ENCODE measurements at places on chromosomes 16 and 17. TPM values are rescaled to one million over a fixed set of nuclear protein-coding genes. Genes with fewer than 3 reads are reported as not detected.

The HOXB9 gene
- not detected for total RNA-seq

The ATXN2L gene
- total RNA-seq, result 37.2 TPM

The RAB34 gene
- total RNA-seq, result 307 TPM

The TRIM37 gene
- total RNA-seq, result 25.2 TPM

The KRT14 gene
- not detected for total RNA-seq

The TNK1 gene
- 2.7 TPM for total RNA-seq

The CCL16 gene
- not detected for total RNA-seq

The GLIS2 gene
- 2.9 TPM for total RNA-seq

The CCL4 gene
- total RNA-seq, result not detected

The KRTAP4-1 gene
- not detected for total RNA-seq

The ABCA10 gene
- total RNA-seq, result 0.11 TPM

The TBC1D3D gene
- not detected for total RNA-seq

The HOXB5 gene
- total RNA-seq, result not detected

The PIRT gene
- total RNA-seq, result not detected

The USP6 gene
- total RNA-seq, result not detected

The NPIPA8 gene
- total RNA-seq, result 12.6 TPM

The PABPN1L gene
- not detected for total RNA-seq

The GPS1 gene
- total RNA-seq, result 138 TPM

The TBX6 gene
- 0.11 TPM for total RNA-seq

The ABI3 gene
- total RNA-seq, result not detected

The EFCAB5 gene
- total RNA-seq, result not detected

The CDH5 gene
- total RNA-seq, result not detected

The SCGB1C2 gene
- not detected for total RNA-seq

The BRD7 gene
- 34.5 TPM for total RNA-seq

The IL17C gene
- total RNA-seq, result not detected

The FBXL19 gene
- total RNA-seq, result 18.2 TPM

The SNAI3 gene
- total RNA-seq, result not detected

The PLLP gene
- total RNA-seq, result not detected

The EXOSC6 gene
- total RNA-seq, result 33.6 TPM

The SLC22A31 gene
- total RNA-seq, result not detected

The CCDC47 gene
- 74.2 TPM for total RNA-seq

The MEOX1 gene
- not detected for total RNA-seq

The CACNG3 gene
- total RNA-seq, result not detected

The CRHR1 gene
- total RNA-seq, result not detected

The IGFALS gene
- not detected for total RNA-seq

The CLEC18B gene
- total RNA-seq, result 0.22 TPM

The TP53TG3F gene
- total RNA-seq, result not detected

The C17orf75 gene
- 11.1 TPM for total RNA-seq

The CACNG5 gene
- not detected for total RNA-seq

The CD300A gene
- total RNA-seq, result not detected

The RNU2-1 gene
- not detected for total RNA-seq

The OR1A1 gene
- not detected for total RNA-seq

The MYH8 gene
- total RNA-seq, result not detected

The DNASE1 gene
- 4.3 TPM for total RNA-seq

The ALG1 gene
- total RNA-seq, result 36.5 TPM

The KRTAP9-4 gene
- not detected for total RNA-seq

The MPP3 gene
- 6.3 TPM for total RNA-seq

The GH2 gene
- not detected for total RNA-seq
